ENCODE measurements at places on chromosomes 5 and 9.

DNA sequence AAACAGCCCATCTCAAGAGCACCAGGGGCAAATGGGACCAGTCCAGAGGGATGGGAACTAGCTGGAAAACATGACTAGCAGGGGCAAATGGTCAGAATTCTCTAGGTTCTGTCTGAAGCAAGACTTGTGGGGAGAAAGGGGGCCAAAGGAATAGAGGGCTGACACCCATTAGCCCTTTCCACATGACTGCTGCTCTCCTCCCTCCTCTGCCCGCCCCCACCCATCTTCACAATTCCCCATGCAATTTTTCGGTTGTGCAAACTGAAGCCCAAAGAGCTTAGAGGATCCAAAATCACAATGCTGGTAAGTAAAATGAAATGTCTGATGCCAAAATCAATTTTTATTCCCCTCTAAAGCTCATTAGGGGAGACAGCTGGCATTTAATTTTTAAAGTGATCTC is 207.1 kb downstream of the DCP2 start:
- no peak for DNase-seq

DNA sequence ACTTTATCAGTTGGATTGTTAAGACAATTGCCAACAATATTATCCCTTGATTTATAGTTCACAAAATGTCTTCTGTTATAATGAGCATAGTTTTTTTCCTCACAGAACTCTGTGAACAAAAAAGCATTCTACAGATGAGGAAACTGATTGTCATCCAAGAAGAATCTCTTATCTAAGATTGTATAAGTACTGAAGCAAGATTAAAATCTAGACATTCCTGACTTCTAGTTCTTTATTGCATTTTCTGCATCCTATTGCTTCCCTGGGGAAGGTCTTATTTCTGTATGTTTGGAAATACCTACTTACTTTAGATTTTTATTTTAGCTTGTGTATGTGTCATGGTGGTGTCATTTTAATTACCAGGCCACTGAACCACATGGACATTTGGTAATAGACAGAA is 884.9 kb upstream of the WWC1 start:
- no peak for DNase-seq

DNA sequence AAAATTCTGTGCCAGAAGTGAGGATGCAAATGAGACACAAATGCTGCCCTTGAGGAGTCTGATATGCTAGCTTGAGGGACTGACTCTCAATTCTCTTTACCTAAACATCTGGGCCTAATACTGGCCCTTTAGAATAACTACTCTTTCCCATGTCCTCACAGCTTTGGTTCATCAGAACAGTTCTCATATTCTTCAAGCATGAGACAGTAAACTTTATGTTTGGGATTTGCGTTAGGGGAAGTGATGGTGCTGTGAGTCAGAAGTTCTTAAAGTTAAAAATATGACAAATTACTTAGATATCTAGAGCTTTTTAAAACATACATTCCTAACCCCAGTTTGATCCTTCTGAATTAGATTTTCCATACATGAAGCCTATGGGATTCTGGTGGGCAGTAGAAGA is 665.0 kb upstream of the RGMB start:
- peak; percentile 84 for DNase-seq

DNA sequence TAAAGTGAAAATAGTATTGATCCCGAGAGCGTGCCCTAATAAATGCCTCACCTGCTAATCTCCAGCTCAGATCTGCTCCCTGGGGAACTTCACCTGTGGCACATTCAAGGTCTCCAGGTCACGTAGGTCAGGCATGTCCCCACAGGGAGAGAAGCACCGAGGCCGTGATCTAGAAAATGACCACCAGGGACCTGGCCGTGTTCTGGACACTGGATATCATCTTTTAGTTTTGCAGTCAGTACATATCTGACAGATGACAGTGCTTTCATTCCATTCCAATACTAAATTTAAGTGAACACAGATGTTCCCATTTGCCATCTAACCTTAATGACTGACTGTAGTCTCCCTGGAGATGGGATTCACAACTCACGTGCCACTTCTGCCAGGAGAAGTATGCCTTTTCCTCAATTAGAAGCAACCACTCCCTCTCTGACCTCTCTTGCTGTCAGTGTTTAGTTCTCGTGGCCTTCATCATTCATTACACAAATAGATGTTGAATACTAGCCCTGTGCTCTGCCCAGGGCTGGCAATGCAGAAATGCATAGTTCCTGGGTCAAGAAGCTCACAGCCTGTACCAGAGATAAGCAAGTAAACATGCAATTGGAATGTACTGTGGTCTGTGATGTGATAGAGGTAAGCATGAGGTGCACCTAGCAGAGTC is 276.5 kb downstream of the NTRK2 start:
- DNase-seq = peak; percentile 22

- peak; percentile 15 for DNase-seq
Observed at GRCh38 chr5:133265720-133266526, 214.1 kb downstream of the HSPA4 start.

GRCh38 chr9:98569491-98569890 is 139.2 kb downstream of the GABBR2 start:
- no peak for DNase-seq

DNA sequence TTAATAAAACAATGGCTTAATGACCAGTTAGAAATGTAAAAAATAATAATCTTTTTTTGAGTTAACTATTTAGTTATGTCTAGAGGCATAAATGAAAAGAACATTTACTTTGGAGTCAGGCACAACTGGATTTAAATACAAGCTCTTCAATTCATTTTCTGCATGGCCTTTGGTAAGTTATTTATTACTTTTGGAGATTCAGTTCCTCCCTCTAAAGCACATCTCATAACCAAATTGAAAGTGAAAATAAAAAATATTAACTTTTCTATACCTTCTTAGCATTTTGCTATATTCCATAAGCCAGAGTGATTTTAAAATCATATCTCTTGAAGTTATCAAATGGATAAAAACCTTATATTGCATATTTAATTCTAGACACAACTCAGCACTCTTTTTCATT is 434.9 kb upstream of the SMARCA2 start:
- no peak for DNase-seq

DNA sequence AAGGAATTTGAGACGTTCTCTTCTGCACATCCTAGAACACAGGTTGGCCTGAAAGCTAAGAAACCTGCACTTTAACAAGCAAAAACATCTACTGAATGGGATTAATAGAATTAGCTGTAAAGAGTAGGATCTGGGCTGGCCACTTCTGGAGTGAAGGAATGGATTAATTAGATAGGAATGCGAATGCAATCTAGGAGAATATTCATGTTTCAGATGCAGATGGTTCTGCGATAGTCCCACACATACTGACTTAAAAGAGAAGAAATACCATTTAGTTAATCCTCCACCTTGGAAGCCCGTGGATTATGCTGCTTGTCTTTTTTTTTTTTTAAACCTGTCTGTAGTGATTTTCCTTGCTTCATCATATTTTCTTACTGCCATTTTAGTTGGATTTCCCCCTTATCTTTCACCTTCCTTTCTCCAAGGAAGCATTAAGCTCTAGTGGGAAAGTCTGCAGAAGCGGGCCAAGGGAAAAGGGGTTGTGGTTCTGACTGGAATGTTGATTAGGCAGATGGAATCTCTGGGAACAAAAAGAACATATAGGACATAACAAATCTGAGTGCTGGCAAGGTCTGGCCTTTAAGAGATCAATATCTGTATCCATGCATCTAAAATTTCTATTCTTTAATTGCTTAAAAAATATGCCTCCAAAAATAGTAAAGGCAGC is 152.4 kb downstream of the ALDH1A1 start:
- DNase-seq = no peak

GRCh38 chr5:32828492-32828891 is 117.4 kb downstream of the NPR3 start:
- DNase-seq = peak; percentile 52

- DNase-seq = no peak
Observed at GRCh38 chr5:56746553-56747339, 68.6 kb upstream of the MAP3K1 start.

- DNase-seq = peak; percentile 84
Observed at GRCh38 chr5:9009931-9010651, 535.8 kb downstream of the SEMA5A start.

DNA sequence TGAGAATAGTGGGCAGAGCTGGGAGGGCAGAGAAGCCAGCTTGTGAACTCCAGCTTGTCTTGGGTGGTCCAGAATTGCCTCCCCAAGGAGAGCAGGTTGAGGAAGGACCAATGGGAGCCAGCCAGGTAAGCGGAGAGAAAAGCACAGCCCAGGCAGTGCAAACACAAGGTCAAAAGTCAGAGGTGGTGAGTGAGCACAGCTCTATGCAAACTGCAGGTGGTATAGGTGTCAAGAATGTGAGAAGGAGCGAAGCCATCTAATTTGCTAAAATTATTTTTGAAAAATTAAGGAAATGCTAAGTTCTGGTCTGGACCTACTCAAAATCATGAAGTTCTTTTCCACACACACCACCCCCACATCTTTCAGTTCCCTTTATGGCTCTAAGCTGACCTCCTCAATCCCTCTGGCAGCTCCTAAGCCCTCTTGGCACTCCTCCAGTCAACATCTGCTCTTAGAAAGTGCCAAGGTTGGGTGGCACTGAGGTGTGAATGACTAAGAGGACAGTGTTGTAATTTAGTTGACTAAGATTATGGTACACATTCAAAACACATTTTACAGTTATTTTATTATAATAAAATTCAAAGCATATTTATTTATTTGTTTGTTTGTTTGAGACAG is 6.6 kb upstream of the OTULINL start:
- DNase-seq = no peak

DNA sequence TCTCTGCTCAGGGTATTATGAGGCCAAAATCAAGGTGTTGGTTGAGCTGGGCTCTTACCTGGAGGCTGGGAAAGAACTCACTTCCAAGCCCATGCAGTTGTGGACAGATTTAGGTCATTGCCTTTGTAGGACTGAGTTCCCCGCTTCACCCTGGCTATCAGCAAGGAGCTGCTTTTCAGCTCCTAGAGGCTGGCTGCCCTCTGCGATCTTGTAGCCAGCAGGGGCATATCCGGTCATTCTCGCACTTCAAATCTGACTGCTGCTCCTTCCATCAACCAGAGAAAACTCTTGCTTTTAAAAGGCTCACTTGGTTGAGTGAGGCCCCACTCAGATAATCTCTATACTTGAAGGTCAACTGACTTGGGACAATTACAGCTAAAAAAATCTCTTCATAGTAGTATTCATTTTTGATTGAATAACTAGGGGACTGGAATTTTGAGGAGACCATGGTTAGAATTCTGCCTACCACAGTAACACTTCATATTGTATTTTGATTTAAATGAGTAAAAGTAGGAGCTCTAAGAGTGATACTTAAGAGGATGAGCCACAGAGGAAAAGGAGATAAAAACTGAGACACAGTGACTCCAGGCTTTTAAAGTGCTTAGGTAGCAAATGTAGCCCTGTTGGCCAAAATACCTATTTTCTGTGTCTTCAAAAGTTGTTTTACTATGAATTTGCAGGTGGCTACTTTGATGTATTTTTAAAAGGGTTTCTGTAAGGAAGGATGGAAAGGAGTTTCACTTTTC is 137.4 kb downstream of the CD180 start:
- DNase-seq = no peak

GRCh38 chr9:12801663-12802062 is 26.8 kb downstream of the LURAP1L start:
- no peak for DNase-seq

DNA sequence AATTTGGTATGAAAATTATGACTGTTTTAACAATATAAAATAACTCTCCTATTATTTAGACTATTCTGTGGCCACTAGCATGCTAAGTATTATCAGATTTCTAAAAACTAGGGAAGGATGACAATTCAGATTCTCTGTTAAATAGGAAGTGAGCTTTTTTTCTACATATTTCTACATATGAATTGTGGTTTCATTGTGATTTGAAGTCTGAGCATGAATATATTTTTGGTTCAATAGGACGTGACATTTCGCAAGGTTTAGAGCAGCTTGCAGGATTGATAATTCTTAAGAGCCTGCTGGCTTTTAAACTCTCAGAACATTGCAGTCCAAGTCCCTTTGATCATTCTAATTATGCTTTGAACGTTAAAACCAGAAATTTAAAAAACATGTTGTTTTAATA is 82.9 kb downstream of the ADGRV1 start:
- DNase-seq = no peak

GRCh38 chr9:26375448-26375847 is 517.2 kb downstream of the CAAP1 start:
- DNase-seq = peak; percentile 9

GRCh38 chr9:84340535-84340934 is at the start of gene SLC28A3:
Gene SLC28A3, minus strand, starts transcription at chr9:84340758. Its CDS starts 125 bp downstream, at chr9:84340633.
- DNase-seq = no peak

DNA sequence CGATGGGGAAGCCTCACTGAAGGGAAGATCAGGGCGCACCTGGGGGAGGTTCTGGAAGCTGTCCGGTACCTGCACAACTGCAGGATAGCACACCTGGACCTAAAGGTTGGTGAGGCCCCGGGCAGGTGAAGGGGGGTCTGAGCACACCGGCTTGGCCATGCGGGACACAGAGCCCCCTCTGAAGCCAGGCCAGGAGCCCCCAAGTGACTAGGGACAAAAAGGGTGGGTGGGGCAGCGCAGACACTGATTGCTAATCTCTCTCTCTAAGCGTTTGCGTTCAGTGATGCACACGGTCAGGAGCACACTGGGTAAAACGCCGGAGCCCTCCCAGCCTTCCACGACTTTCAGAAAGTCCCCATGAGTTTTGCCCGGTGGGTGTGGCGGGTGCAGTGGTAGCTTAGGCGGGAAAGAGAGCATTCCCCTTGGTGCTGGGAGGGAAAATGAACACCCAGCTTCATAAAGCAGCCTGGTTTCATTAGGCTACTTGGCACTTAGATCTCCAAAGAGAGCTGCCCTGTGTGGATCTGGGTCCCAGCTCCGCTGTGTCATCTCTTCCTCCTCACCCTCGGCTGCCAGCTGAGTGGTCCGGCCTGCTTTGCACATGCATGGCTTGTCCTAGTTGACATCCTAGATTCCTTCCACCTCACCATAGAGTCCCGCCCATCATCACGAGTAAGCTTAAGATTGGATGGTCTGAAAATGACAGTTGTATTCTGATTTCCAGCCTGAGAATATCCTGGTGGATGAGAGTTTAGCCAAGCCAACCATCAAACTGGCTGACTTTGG is 74.2 kb upstream of the OTULINL start:
- DNase-seq = no peak

Measured in AG10803 (cell line).